ENCODE measurements at places on chromosomes 7 and 10. TPM values are rescaled to one million over a fixed set of nuclear protein-coding genes. Genes with fewer than 3 reads are reported as not detected.

Gene OPN4
- not detected for total RNA-seq

Gene VSTM4
- 8.7 TPM for total RNA-seq

Gene CTAGE15
- not detected for total RNA-seq

Gene ANKRD61
- not detected for total RNA-seq

Gene PDE6C
- not detected for total RNA-seq

Gene CACUL1
- 25.3 TPM for total RNA-seq

Gene IFIT2
- total RNA-seq: 8.7 TPM

Gene GNAT3
- not detected for total RNA-seq

Gene CREB5
- total RNA-seq: 48.1 TPM

Gene LRIT1
- not detected for total RNA-seq

Gene VGF
- total RNA-seq: 0.87 TPM

Gene INSYN2A
- total RNA-seq: 0.73 TPM

Gene ADCYAP1R1
- not detected for total RNA-seq

Gene CYP26C1
- not detected for total RNA-seq

Gene C10orf71
- not detected for total RNA-seq

Gene FAM24A
- total RNA-seq: not detected

Gene TAS2R5
- 1.7 TPM for total RNA-seq

Gene KAZALD1
- total RNA-seq: 58.2 TPM

Gene HTRA1
- 159 TPM for total RNA-seq

Gene CYP3A4
- total RNA-seq: not detected

Gene OGDHL
- total RNA-seq: 0.29 TPM

Gene ITGB8
- total RNA-seq: 25.0 TPM

Gene TEX36
- not detected for total RNA-seq

Gene MACROH2A2
- 12.2 TPM for total RNA-seq

Gene STEAP1B
- 25.9 TPM for total RNA-seq

Gene SLC13A1
- total RNA-seq: not detected

Gene RBAK
- total RNA-seq: 6.8 TPM

Gene SRRM3
- total RNA-seq: 2.8 TPM

Gene GPR37
- 4.5 TPM for total RNA-seq

Gene MRLN
- total RNA-seq: not detected

Gene KCNMA1
- 44.8 TPM for total RNA-seq

Gene HELLS
- total RNA-seq: 5.8 TPM

Gene ANK3
- 4.5 TPM for total RNA-seq

Gene CPXM2
- total RNA-seq: 43.8 TPM

Gene PDK4
- 0.29 TPM for total RNA-seq

Gene HACD1
- 18.2 TPM for total RNA-seq

Gene MACC1
- 0.15 TPM for total RNA-seq

Gene AP1S1
- 199 TPM for total RNA-seq

Gene ZNF239
- 5.5 TPM for total RNA-seq

Gene TRIM73
- 0.44 TPM for total RNA-seq

Gene GRID2IP
- not detected for total RNA-seq

Gene ASB15
- not detected for total RNA-seq

Gene EGFR
- 88.3 TPM for total RNA-seq

Gene SEC31B
- total RNA-seq: 2.2 TPM

Gene PKD1L1
- total RNA-seq: not detected

Gene TBRG4
- total RNA-seq: 54.0 TPM

Gene CCDC7
- 13.1 TPM for total RNA-seq

Data from smooth muscle cell of trachea (primary cell).